A172 (cell line): ENCODE measurements at places on chromosomes 2 and 18. TPM values are rescaled to one million over a fixed set of nuclear protein-coding genes. Genes with fewer than 3 reads are reported as not detected.

DNA sequence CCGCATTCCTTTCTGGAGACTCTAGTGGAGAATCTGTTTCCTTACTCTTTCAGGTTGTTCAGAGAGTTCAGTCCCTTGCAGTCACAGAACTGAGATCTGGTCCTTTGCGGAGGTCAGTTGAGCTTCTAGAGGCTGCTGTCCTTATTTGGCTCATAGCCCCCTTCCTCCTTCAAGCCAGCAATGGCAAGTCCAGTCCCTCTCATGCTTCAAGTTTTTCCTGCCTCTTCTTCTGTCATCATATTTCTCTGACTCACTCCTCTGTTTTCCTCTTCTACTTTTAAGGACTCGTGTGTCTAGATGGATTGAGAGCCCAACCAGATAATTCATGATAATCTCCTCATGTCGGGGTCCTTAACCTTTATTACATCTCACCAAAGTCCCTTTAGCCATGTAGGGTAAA, 173.5 kb upstream of the FOSL2 start:
- DNase-seq, result no peak

DNA sequence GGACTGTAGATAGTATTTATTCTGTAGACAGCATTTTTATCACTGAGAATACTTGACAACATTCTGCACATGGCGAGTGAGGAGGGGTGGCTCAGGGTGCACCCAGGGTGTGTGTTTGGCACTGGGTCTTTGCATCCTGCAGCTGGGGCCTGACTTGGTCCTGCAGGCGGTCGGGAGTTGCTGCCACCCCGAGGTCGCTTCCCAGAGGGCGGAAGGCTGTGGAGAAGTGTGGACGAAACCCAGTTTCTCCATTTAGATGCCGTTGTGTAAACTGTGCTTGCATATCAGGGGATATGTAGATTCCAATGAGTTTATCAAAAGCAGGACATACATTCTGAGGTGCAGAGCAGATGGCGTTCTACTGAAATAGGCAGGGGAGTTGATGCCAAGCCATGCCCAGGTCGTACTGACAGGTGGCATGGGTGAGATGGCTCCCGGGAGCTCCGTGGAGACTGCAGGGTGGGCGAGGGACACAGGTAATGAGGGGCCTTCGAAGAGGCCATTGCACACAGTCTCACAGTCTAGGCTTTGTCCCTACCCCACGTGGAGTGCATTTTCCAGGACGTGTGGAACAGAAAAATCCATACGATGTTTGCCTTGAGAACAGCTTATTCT, 74.5 kb downstream of the RTP5 start:
- no peak for DNase-seq

DNA sequence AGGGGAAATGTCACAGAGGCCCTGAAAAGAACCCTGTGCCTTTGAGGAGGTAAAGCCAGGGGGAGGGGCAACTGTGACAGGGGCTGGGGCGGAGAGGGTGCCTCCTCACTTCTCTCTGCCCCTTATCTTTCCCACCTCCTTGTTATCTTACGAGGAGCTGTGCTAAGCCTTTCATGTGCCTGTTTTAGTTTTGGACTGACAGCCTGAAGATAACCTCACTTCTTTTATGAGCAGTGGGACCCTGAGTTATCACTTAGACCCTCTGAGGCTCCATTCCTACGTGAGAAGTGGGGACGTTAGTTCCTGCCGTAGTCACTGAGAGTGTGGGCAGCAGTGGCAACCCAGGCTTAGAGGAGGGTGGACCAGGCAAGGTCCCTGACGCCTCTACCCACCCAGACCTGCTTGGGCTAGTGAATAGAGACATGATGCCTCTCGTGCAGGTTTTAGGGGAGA, 39.5 kb upstream of the LBH start:
- DNase-seq, result no peak

Gene PLB1
- 0.65 and 1.0 TPM in 2 replicates for total RNA-seq

Gene ECEL1
- total RNA-seq, result not detected in 2 replicates

Gene ALPI
- total RNA-seq, result not detected in 2 replicates
